ENCODE measurements at places on chromosomes 12 and 14.

- DNase-seq: no peak
Measured at GRCh38 chr14:61219256-61219655, 61.9 kb downstream of the TMEM30B start.

DNA sequence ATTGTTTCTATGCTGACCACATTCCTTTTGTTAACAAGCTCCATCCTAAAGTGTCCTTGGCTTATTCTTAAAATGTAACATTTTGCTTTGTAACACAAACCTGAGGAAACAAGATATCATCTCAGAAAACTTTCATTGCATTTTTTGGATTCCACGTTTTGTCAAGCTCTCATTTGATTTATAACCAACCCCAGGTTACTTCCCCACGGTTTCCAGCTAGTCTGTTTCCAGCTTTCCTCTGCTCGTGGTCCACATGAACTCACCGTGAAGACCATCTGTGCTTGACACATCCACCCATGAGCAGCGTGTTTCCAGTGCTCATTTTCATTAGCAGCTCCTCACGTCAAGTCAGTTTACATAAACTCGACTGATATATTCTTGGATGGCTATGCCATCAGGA lies 6.4 kb upstream of the NKX2-8 start:
- DNase-seq: no peak

DNA sequence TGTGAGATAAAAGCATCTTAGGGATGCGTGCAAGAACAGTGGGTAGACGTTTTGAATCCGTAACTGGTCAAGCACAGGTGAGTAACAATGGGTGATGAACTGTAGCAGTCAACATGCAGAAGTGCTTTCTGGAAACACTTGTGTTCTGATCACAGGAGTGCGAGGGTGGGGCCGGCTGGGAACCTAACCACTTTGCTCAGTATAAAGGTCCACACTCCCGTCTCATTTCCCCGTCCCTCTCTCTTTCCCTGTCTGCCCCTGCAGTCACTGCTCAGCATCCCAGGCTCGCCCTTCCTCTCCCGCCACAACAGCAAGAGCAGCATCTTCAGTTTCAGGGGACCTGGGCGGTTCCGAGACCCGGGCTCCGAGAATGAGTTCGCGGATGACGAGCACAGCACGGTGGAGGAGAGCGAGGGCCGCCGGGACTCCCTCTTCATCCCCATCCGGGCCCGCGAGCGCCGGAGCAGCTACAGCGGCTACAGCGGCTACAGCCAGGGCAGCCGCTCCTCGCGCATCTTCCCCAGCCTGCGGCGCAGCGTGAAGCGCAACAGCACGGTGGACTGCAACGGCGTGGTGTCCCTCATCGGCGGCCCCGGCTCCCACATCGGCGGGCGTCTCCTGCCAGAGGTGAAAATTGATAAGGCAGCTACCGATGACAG lies 127.1 kb downstream of the FIGNL2 start:
- DNase-seq: no peak

- DNase-seq: no peak
Measured at GRCh38 chr14:88986146-88986841, 161.8 kb downstream of the TTC8 start.

DNA sequence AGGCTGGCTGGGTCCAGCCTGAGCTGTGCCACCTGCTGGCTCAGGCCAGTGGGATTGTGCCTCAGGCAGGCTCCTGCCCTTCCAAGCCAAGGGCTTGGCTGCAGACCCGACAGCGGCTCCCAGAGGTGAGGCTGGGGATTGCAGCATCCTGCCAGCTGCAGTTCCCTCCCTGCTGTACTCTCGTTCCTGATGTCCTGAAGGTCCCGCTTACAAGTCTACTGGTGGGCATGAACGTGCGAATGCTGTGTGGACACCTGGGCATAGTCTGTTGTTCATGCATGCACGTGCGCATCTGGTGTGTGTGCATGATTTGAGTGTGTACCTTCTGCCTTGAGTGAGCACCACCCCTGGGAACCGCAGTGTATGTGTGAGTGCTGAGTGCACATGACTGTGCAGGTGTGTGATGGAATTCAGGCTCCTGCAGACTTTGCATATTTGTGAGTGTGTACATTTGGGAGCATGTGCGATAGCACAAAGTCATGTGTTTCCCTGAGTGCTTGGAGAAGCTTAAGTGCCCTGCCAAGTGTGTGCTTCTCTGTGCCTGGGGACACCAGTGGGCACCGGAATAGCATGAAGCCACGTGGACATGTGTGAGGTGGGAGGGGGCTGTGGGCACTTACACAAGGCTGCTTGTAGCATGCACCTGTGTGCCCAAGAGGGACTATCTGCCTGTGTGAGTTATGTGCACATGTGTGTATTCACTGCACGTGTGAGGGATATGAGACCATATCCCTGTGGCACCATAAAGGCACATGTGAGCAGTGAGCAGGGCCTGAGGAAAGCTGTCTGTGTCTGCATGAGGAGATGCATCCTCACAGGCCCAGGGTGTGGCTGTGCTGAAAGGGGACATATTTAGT lies 19.3 kb upstream of the KRT7 start:
- DNase-seq: peak; percentile 9

DNA sequence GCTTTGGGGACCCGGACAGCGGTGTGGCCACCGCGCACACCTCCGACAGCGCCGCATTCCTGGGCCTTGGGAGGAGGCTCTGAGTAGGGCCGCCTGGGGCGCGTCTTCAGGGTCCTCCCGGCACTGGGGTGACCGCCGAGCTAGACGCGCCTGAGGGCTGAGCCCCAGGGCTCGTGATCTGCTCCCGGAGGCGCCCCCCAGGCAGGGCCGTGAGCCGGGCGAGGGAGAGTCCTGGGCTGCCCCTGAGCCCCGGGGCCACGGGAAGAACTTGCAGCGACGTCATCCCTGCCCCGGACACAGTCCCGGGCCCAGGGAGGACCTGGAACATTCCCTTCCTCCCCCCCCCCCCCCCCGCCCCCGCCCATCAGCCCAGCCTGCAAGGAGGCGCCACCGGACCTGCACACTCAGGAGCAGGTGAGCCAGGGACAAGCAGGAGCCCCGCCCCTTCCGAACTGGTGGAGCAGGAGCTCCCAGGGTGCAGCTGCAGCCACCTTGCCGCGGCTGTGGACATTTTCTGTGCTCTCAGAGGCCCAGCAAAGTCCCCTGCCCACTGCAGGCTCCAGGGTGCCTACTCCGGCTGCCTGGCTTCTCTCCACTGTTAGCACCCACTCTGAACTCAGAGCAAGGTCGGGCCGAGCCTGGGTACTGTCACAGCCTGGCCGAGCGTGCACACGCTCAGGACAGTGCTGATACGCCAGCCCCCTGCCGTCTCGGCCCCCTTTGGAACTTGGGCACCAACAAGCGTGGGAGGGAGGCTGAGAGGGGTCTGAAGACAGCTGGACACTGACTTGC lies 50.7 kb downstream of the A2M start:
- no peak for DNase-seq

DNA sequence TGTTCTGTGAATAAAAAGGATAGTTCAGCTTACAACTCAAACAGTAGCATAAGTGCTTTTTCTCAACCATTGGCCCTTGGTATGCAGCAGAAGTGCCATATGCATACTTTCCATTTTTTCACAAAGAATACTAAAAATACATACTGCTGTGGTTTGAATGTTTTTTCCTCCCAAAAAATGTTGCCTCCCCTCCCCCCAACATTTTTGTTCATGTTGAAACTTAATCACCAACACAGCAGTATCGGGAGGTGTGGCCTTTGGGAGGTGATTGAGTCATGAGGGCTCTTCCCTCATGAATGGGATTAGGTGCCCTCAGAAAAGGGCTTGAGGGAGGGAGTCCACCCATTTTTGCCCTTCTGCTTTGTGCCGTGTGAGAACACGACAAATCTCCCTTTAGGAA lies 198.6 kb downstream of the ESR2 start:
- DNase-seq: no peak

DNA sequence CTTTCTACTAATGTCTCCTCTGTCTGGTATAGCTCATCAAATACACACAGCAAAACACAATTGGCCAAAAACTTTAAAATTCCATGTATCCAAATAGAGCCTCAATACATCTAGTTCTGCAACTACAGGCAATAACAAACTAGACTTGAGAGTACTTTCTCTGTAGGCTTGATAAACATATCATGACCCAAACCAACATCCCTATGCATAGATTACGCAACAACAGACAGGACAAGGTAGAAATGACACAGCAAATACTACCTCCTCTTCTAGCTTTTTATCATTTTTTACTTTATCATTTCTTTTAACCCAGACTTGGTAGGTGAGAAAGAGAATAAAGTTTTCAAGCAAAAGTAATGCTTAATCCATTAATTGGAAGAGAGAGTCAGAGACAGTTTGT lies 41.8 kb downstream of the EML5 start:
- no peak for DNase-seq

- DNase-seq: no peak
Measured at GRCh38 chr14:95537298-95538089, 2.6 kb downstream of the GLRX5 start.

- DNase-seq: no peak
Measured at GRCh38 chr14:97306133-97306759, 509.1 kb downstream of the VRK1 start.

GRCh38 chr14:95623195-95623594 lies 63.0 kb upstream of the TCL1B start:
- no peak for DNase-seq

DNA sequence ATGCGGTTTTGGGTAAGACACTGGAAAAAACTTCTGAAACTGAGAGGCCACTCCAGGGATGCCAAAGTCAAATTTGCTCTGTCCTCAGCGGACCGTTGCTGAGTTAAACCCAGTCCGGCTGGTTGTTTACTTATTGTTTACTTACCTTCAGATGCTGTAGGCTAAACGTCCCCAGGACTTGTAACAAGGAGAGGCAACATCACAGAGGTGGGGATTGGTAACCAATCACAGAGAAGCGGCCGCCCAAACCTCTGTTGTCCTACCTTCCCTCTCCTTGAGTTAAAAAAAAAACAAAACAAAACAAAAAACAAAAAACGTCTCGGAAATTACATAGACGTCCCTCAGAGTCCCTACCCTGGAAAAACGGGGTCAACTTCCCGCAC lies 380 bp downstream of the ANO2 start:
- DNase-seq: no peak

- DNase-seq: no peak
Measured at GRCh38 chr12:72273851-72274351, 1.7 kb downstream of the TRHDE start.

GRCh38 chr12:4281173-4281654 lies 7.7 kb downstream of the CCND2 start:
- no peak for DNase-seq

DNA sequence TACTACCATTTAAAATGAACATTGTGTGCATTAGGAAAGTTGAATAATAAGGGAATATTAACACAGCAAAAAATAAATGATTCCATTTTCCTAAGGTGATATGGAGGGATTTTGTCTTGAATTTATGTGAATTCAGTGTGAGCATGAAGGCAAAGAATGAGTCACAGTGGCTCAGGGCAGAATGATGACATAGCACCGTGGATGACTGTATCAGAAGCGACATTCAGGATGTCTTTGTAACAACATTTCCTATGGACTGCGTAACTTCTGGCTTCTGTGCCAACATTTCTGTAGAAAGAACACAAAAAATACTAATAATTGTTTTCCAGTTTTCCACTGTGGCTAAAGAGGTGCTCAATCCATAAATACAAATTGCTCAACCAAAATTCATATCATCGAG lies 54.6 kb downstream of the TTC8 start:
- DNase-seq: no peak

- DNase-seq: peak; percentile 73
Measured at GRCh38 chr12:55707841-55708694, at the start of gene ITGA7. Gene ITGA7 (minus strand): TSS chr12:55707904. CDS start chr12:55707682, 222 bp downstream.

DNA sequence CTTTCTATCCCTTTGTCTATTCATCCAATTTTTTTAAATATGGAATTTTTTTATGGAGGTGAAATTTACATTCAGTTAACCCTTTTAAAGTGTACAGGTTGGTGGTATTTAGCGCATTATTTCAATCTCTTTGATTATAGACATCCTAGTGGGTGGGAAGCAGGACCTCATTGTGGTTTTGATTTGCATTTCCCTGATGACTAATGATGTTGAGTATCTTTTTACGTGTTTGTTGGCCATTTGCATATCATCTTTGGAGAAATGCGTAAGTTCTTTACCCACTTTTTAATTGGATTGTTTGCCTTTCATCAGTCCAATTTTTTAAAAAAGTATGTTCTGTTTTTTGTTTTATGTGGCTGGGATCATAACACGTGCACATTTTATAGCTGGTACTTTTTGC lies 20.8 kb downstream of the PAPLN start:
- DNase-seq: no peak

- DNase-seq: no peak
Measured at GRCh38 chr12:54017027-54017788, 8.4 kb downstream of the HOXC8 start.

DNA sequence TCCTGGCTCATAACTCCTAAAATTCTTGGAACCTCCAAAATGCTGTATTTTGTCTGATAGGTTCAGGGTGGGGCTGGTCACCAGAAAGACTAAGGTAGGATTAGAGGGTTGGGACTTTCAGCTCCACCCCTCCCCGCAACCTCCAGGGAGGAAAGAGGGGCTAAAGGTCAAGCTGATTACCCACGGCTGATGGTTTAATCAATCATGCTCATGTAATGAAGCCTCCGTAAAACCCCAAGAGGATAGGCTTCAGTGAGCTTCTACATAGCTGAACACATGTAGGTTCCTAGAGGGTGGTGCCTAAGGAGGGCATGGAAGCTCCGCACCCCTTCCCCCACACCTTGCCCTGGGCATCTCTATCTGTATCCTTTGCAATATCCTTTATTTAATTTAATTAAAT lies 60.0 kb downstream of the DGLUCY start:
- DNase-seq: no peak

DNA sequence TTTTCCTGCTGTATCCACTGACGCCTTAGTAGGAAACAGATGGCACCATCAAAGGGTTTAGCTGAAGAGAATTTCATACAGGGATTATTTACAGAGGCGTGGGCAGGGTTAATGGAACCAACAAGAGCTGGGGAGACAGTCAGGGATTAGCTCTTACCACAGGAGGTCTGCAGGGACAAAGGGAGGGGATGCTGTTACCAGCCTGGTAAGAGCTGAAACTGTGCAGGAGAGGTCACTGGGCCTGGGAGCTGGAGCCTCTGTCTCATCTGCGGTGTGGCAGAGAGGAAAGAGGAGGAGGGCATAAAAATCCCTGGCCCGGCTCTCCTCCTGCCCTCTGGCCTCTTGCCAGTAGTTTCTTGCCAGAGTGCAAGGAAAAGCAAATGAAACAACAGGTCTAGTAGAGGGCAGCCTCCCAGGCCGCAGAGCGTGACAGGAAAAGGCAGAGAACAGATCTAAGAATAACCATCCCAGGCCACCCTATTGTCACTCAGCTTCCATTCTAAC lies 18.9 kb upstream of the POC1B start:
- DNase-seq: no peak

DNA sequence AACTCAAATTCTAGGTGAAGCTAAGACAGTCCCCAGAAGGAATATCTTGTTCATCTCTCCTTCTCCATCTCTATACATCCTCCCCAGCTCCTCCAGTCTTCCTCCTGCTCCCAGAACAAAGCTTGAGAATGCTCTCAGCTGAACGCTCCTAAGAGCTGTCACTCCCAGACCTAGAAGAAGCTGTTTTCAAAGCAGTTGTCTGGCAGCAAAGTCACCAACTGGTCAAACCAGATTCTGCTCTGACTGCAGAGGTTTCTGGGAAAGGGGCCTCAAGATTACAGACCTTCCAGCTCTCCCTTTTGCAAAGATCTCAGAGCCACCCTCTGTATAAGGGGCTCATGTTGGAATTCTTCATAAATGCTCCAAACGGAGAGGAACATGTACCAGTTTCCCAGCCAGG lies 9.6 kb upstream of the HSPB8 start:
- DNase-seq: no peak

Measured in NCI-H1930 (cell line).